CD4-positive, alpha-beta T cell treated with Interleukin-6 for 4 hours (primary cell): ENCODE measurements at places on chromosomes 6 and 20.
A peak's percentile ranks its signal among the peaks of the same experiment; 100 is the strongest.

GRCh38 chr6:154229786-154230185 lies 126.8 kb downstream of the IPCEF1 start:
- peak; percentile 50 for DNase-seq

DNA sequence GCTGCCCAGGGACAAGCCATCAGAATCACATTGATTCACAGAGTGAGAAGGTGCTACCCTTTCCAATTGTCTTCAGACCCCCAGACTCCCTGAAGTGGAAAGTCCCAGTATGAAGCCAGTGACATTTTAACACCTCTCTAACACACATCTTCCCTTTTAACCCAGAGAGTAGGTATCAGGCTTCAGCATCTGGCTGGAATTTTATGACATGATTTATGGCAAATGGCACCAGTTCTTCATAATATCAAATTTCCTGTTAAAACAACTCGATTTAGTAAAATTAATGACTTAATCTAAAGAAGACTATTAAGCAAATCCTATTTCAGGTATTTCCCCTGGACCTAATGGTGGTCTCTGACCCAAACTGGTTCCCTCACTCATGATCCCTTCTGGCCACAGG lies 25.0 kb downstream of the KCNB1 start:
- DNase-seq = no peak

GRCh38 chr20:53181866-53182376 lies 209.8 kb downstream of the TSHZ2 start:
- no peak for DNase-seq

GRCh38 chr20:24102290-24102689 lies 113.7 kb upstream of the GGTLC1 start:
- peak; percentile 19 for DNase-seq

DNA sequence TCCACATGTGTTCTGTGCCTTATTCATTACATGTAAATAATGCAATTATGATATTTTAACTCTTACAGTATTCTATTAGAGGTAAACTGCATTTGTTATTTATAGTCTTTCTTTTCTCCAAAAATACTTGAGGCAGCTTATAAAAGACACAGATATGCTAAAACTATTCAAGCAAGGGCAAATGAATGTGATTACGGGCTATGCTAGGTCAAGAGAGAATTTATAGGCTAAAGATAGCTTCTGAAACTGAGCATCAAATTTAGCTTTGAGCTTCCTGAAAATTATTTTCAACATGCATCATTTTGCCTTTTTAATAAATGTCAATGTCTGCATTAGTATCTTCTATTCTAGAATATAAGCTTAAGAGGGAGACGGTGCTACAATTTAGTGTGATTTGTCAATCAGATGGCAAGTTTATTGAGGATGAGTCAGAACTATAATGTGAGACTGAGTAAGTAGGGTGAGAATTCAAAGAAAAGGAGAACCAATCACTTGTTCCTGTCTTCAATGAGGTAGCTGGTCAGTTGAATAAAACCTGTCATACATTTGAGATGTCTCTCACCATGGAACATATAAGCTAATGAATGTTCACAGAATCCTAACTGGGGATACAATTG lies 669.4 kb upstream of the CITED2 start:
- DNase-seq = no peak
